GM04503 (cell line): ENCODE measurements at places on chromosomes 4 and X.

DNA sequence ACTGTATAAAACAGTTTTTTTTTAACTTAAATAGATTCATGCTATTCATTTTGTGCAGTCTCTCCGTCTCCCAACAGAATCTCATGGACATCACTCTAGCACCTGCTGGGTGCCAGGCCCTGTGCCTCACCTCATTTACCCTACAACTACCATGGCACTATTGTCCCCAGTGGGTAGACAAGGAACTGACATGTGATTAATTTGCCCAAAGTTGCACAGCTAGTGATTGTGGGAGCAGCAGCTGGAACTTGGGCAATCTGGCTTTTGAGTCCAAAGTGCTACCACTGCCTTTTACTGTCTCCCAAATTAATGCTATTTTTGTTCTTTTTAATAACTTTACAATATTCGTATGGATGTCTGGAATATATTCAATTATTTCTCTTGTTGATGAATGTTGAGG is 11.2 kb upstream of the PGRMC2 start:
- no peak for DNase-seq

GRCh38 chr4:73161527-73162185 is 92.1 kb upstream of the COX18 start:
- no peak for DNase-seq

- no peak for DNase-seq
Observed at GRCh38 chr4:107740950-107741701, 21.1 kb upstream of the PAPSS1 start.

- no peak for DNase-seq
Observed at GRCh38 chr4:74433043-74433442, 11.9 kb upstream of the AREG start.

DNA sequence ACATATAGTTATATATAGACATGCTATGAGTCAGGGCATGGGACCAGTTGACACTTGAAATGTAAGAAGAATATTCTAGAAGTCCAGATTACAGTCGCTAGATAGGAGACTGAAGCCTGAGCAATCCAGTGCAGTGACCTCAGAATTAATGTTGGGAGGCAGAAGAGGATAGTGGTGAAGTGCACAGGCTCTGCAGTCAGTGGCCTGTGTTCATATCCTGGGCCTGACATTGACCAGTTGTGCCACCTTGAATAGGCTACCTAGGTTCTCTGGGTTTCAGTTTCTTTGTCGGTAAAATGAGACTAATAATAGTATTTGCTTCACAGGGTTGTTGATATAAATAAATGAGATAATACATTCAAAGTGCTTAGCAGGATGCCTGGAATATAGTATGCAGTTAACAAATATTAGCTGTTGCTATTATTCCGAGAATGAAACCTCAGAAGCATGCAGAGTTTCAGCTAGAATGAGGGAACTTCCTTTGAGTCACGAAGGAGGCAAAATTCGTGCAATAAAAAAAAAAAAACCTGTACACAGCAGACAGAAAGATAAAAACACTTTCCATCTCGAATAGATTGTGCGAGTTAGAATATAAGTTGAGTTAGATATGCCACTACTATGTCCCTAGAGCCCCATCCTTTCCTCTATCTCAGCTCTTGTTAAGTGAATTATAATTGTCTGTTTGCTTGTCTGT is 4.0 kb upstream of the SH2D1A start:
- no peak for DNase-seq

GRCh38 chr4:89294573-89295269 is 12.9 kb downstream of the GPRIN3 start:
- DNase-seq = no peak

GRCh38 chr4:185282968-185283367 is 73.6 kb downstream of the SNX25 start:
- DNase-seq = no peak

DNA sequence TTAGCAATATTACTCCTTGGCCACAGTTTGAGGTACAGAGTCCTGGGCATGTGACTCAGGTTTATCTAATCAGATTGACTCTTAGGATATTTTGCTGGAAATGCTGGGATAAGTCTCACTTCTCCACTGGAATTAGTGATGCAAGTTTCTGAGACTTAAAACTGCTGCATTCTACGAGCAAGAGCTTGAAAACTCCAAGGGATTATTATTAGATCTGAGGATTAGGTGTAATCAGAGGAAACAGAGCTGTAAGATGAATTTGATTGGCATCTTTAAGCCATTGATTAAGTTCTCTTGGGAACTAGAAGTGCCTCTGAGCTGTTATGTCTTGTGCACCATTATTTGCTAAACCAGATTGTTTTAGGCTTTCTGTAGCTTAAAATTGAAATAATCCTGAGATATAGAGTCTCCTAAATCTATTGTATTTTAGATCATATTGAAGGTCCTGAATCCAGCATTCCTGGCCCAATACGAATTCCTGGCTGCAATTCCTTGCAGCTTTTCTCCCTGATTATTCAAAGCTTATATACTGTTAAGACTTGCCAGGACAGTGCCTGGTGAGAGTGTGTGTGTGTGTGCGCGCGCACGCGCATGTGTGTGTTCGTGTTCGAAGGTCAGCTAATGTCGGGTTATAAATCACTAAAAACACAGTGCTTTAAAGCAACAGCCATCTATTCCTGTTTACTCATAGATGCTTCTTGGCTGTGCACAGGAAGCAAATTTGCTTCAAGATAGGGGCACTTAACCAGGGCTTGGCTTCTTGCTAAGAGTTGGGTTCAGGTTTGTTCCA is 735.1 kb downstream of the STIM2 start:
- DNase-seq = no peak

- DNase-seq = no peak
Observed at GRCh38 chr4:6010789-6011188, 7.4 kb downstream of the C4orf50 start.

- DNase-seq = peak; percentile 44
Observed at GRCh38 chr4:71396382-71396781, 57.6 kb downstream of the SLC4A4 start.

DNA sequence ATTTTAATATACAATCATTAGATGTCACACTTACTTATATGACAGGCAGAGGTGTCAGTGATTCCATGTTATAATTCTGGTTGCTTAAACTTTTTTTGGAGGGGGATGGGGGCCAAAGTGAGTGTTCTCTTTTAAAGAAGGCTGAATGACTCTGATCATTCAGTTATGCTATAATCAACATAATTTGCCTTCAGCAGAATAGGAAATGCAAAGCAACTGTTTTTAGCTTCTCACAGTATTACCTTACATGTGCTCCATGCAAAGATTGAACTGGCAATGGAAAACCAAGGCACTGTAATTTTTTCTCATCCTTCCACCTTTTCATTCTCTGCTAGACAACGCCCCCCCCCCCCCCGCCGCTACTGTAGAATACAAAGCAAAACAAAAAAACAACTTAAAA is 13.4 kb downstream of the ADH1C start:
- no peak for DNase-seq

DNA sequence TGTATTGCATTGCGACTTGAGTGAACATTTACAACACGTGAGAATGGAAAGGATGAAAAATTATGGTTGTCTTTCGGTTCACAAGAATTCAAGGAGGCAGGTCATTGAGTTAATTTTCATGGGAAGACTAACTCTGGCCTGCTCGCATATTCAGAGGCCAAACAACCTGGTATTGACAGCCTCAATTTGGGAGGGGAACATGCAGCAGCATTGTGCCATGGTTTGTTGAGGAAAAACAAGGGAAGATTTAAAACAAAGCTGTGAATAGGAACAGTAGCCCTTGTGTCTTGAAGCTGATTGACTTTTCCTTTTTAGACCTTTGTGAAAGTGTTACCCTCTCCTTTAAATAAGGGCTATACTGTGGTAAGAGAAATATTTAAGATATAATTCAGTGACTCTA is 31.9 kb downstream of the FAT4 start:
- DNase-seq = no peak

- no peak for DNase-seq
Observed at GRCh38 chrX:124028182-124028581, 66.7 kb downstream of the STAG2 start.

DNA sequence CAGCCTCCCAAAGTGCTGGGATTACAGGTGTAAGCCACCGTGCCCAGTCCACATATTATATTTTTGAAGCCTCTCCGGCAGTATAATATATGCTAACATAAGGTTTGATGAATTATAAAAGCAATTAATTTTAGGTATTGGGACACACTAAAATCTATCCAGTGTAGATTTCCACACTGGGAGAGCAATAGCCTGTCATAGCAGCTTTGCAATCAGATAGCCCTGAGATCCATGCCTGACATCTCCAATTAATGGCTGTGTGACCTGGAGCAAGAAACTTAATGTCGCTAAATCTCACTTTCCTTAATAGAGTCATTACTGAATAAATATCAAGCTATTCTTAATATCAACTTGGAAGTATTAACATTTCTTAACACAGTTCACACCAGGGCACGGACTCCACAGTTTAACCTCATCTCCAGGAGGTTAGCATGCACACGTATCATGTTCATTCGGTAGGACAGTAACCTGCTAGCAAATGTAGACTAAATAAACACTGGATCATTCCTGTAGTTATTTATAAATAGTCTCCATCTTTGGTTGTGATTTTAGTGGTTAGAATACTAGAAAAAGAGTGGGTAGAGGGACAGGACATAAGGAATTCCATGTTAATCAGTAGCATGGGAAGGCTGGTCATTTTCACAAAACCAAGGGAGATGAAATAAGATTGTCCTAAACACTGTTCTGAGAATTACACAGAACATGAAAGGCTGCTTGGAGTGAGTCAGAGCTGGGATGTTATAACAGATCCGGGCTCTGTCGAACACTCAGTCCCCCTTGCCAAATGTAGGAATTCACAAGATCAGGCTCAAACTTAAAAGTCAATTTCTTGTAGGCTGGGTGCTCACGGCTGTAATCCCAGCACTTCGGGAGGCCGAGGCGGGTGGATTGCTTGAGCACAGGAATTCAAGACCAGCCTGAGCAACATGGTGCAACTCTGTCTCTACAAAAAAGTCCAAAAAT is 254.7 kb downstream of the PALLD start:
- no peak for DNase-seq

DNA sequence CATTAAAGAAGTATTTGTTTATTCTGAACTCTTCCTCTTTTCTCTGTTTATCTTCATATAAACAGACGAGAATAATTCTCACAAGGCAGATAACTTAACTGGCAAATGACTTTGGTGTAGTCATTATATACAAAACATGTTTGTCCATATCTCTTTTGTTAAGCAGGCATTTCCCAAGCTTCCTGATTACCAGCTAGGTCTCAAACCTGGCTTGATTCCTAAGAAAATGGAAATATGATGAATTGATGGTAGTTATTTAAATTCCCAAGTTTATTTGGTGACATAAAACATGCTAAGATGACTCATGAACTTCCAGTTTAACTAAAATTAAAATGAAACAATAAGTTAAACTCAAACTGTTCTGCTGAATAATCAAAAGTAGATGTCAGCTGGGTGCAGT is 96.8 kb downstream of the ARSJ start:
- DNase-seq = no peak
